Breast epithelium (tissue), 4 donors: ENCODE measurements at places on chromosomes 7 and 10. TPM values are rescaled to one million over a fixed set of nuclear protein-coding genes. Genes with fewer than 3 reads are reported as not detected.

GRCh38 chr10:12629767-12630165 is 280.4 kb downstream of the CAMK1D start:
- no peak for DNase-seq
- no peak overlapping the region for H3K27ac ChIP-seq
- H3K4me3 ChIP-seq, result no peak overlapping the region

- H3K4me1 ChIP-seq, result no peaks in the 10 kb centered on the region
- no peak overlapping the region for H3K27ac ChIP-seq
- no peaks in the 10 kb centered on the region for H3K36me3 ChIP-seq
- no peak overlapping the region for H3K4me3 ChIP-seq
Observed at GRCh38 chr7:154695836-154696235, 307.1 kb downstream of the PAXIP1 start.

The ZNF488 gene
- total RNA-seq, result not detected

- H3K27ac ChIP-seq, result peak overlapping the region; percentile 59
- DNase-seq, result no peak
- no peaks in the 10 kb centered on the region for H3K4me1 ChIP-seq
- H3K36me3 ChIP-seq, result no peaks in the 10 kb centered on the region
Observed at GRCh38 chr10:124686707-124687376, 57.3 kb downstream of the FAM53B start.

- no peak overlapping the region for H3K4me3 ChIP-seq
- no peaks in the 10 kb centered on the region for H3K4me1 ChIP-seq
- no peaks in the 10 kb centered on the region for H3K36me3 ChIP-seq
Observed at GRCh38 chr7:134836447-134836846, 57.0 kb downstream of the CALD1 start.

The SDK1 gene
- 6.6 TPM for total RNA-seq

DNA sequence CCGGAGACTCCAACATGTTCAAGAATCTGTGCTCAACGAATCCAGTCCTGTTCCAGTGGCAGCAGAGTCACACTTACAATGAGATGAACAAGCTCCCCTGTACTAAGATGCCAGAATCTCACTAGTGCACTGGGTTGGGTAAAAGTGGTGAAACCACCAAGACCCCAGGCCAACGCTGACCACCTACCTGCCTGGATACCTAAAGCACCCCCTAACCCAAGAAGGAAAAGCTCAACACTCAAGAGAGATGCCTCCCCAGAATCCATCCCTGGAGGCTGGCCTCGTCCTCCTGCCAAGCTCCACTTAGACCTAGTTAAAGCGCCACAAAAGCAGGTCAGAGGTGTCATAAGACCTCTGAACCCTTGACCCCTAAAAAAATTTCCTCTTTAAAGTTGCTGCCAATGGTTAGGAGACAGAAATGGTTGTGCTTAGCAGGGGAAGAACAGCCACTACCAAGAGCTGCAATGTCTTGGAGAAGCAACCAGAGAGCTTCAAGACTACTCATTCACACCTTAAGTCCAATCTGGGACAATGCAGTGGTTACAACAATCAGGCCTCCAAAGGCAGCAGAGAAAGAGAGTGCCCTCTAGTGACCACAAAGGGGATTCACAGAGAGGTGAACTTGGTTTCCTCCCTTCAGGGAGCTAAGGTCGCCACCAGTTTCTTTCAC is 94.6 kb upstream of the MACROH2A2 start:
- H3K4me3 ChIP-seq, result no peak overlapping the region
- no peaks in the 10 kb centered on the region for H3K27me3 ChIP-seq
- H3K4me1 ChIP-seq, result no peaks in the 10 kb centered on the region
- H3K27ac ChIP-seq, result no peak overlapping the region
- no peak for DNase-seq

DNA sequence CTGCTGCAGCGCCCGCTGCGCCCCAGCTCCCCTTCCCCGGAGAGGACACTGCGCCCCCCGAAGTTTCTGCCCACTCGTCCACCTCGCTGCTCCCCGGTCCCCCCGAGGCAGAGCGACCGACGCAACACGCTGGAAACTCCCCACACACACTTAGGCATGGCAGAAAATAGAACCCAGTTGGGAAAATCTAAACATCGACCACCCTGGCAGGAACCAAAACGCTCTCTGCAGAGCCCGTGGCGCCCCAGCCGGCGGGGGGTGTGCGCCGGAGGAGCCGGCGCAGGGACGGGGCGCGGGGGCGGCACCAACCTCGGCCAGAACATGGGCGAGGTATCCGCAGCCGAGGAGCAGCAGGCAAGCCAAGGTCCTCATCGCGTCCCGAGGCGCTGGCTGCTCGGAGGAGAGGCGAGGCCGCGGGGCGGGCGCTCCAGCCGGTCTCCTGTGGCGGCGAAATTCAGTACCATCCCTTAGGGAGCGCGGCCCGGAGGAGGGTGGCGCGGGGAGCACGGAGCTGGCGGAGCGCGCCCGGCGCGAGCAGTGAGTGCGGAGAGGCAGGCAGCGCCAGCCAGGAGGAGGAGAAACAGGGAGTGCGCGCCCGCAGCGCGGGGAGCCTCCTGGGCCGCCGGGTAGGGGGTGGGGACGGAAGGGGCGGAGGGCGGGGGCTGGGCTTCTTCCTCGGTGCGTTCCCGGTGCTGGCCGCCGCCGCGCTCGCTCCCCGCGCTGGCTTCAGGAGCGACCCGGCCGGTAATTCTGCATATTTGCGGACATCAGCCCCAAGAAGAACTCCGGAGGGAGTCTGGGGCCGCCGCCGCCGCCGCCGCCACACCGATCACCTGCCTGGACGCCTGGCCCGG is 789 bp downstream of the PDGFA start:
- peaks cover 9% of the 10 kb centered on the region for H3K4me1 ChIP-seq
- peak; percentile 81 for DNase-seq
- H3K36me3 ChIP-seq, result no peaks in the 10 kb centered on the region
- no peaks in the 10 kb centered on the region for H3K27me3 ChIP-seq
- peak overlapping the region; percentile 90 for H3K27ac ChIP-seq
- peak overlapping the region; percentile 66 for H3K4me3 ChIP-seq

DNA sequence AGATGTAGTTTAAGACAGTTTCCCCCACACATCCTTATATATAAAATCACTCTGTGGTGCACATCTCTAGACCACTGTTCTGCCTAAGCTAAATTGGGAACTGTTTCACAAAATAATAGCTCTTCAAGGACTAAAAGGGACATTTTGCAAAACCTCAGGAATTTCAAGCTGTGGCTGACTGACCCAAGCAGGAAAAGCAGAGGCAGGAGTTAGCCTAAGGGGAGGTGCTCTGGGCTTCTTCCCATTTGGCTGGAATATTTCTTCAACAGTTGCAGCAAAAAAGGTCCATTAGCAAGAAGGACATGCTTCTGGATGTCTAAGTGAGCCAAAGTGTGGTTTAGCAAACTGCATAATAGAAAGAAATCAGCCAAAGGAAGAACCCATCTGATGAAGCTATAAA is 551.2 kb upstream of the ANKRD30A start:
- no peak overlapping the region for H3K4me3 ChIP-seq
- H3K27ac ChIP-seq, result no peak overlapping the region
- no peaks in the 10 kb centered on the region for H3K27me3 ChIP-seq
- DNase-seq, result peak; percentile 21
- no peaks in the 10 kb centered on the region for H3K4me1 ChIP-seq

The RAB18 gene
- 40.3 TPM for total RNA-seq

GRCh38 chr10:114043532-114044246 is at the start of gene ADRB1:
Gene ADRB1, plus strand, starts transcription at chr10:114043866. Its CDS starts 267 bp downstream, at chr10:114044133.
- no peak for DNase-seq
- H3K4me1 ChIP-seq, result no peaks in the 10 kb centered on the region
- H3K4me3 ChIP-seq, result peak within 1 kb of the TSS; percentile 49
- no peaks in the 10 kb centered on the region for H3K36me3 ChIP-seq

GRCh38 chr7:127689194-127689772 is 37.3 kb downstream of the SND1 start:
- no peak for DNase-seq
- H3K27ac ChIP-seq, result peak overlapping the region; percentile 50
- H3K36me3 ChIP-seq, result no peaks in the 10 kb centered on the region
- no peaks in the 10 kb centered on the region for H3K4me1 ChIP-seq
- H3K27me3 ChIP-seq, result no peaks in the 10 kb centered on the region

The IL2RA gene
- total RNA-seq, result 1.3 TPM

DNA sequence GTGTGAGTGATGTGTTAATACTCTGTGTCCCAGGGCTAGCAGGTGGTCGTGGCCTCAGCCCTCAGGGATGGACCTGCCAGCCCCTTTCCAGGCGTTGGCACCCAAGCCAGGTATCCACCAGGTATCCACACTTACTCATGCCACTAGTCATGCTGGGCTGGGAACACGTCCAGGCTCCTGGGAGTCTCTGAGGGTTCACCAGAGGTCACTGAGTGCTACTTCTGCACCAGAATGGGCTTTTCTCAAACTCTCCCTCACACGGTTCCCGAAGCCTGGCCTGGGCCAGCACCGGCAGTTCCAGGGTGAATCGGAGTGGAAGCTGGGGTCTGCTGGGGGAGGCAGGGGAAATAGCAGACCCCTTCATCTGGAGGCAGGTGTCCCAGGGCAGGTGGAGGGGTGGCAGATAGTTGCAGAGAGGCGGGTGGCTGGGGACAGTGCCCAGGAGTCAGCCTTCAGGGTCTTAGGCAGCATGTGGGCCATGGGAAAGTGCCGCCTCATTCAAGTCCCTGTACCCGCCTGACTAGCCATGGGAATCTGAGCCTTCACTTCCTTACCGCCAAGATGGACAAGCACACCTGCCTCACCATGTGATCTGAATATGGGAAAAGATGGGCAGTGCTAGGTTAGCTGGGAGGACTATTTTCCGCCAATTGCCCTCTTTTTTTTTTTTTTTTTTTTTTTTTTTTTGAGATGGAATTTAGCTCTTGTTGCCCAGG is 95.5 kb upstream of the GTF2I start:
- DNase-seq, result no peak
- H3K27me3 ChIP-seq, result no peaks in the 10 kb centered on the region
- H3K27ac ChIP-seq, result no peak overlapping the region
- H3K36me3 ChIP-seq, result no peaks in the 10 kb centered on the region
- no peak overlapping the region for H3K4me3 ChIP-seq
- no peaks in the 10 kb centered on the region for H3K4me1 ChIP-seq

DNA sequence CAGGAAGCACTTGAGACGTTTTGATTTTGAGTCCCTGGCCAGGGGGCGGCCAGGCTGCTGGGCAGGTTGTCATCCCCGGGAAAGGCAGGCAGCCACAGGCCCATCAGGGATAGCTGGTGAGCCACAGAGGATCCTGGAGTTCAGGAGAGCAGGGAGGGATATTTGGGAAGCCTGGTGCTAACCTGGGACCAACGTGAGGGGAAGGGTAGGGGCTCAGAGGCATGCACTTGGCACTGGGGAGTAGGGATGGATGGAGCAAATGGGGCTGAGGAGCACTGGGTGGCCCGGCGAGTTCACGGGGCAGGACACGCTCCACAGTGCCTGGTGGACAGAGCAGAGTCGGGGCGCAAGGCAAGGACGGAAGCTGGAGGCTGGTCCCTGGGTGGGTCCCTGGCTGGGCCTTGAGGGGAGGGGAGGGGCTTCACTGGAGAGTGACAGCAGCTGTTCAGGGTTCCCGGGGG is 30.2 kb downstream of the LRRC27 start:
- no peaks in the 10 kb centered on the region for H3K4me1 ChIP-seq
- no peak overlapping the region for H3K27ac ChIP-seq
- H3K36me3 ChIP-seq, result no peaks in the 10 kb centered on the region
- H3K4me3 ChIP-seq, result no peak overlapping the region
- no peaks in the 10 kb centered on the region for H3K27me3 ChIP-seq
- no peak for DNase-seq
